Suprapubic skin (tissue), 4 donors: ENCODE measurements at places on chromosomes 4 and X. TPM values are rescaled to one million over a fixed set of nuclear protein-coding genes. Genes with fewer than 3 reads are reported as not detected.

GRCh38 chr4:33060674-33061542 is 2340.7 kb downstream of the PCDH7 start:
- no peaks in the 10 kb centered on the region for H3K36me3 ChIP-seq
- H3K4me3 ChIP-seq = no peak overlapping the region
- H3K4me1 ChIP-seq = peaks cover 7% of the 10 kb centered on the region
- DNase-seq = no peak
- no peaks in the 10 kb centered on the region for H3K27me3 ChIP-seq
- no peak overlapping the region for H3K27ac ChIP-seq

- no peaks in the 10 kb centered on the region for H3K27me3 ChIP-seq
- H3K36me3 ChIP-seq = no peaks in the 10 kb centered on the region
- no peak for DNase-seq
- peak overlapping the region; percentile 12 for H3K27ac ChIP-seq
Measured at GRCh38 chr4:118954246-118954645, 65.6 kb downstream of the SYNPO2 start.

DNA sequence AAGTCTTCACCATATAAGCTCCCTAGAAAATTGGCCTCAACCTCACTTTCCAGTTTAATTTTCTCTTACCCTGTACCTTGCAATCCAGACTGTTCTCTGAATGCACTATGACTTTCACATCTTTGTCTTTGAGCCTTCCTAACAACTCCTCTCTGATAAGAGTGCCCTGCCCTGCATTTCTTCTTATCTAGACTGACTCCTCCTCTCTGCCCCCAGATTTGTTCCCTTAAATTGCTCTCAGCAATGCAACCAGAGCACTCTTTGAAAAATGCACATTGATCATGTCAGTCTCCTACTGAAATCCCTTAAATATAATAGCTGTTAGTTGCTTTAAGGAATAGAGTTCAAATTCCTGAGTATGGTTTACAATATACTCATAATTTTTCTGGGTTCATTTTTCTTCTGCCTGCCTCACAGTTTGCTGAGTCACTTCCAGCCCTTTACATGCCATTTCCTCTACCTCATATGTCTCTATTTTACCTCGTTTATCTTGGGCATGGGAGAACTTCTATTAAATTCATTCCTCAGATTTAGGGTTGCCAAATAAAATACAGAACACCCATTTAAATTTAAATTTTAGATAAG is 582.7 kb upstream of the AADAT start:
- no peaks in the 10 kb centered on the region for H3K4me1 ChIP-seq
- H3K4me3 ChIP-seq = no peak overlapping the region
- no peaks in the 10 kb centered on the region for H3K36me3 ChIP-seq
- no peaks in the 10 kb centered on the region for H3K27me3 ChIP-seq

DNA sequence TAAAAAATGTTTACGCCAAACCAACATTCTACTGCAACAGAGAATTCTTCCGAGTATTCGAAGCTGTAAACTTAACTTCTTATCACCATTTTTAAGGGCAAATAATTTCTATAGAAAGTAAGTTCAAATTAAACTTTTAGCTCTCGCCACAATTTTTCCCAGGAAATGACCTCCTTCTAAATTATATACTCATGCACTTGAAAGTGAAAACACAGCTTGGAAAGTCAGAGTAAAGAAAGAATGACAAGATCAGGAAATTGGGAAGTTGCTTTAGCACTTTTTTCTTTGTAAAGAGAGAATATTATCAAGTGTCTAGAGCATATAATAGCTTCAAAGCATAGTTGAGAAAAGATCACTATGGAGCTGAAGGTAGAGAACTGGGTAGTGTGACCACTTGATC is 1.2 kb downstream of the CYBB start:
- no peaks in the 10 kb centered on the region for H3K36me3 ChIP-seq
- no peaks in the 10 kb centered on the region for H3K4me1 ChIP-seq
- no peaks in the 10 kb centered on the region for H3K27me3 ChIP-seq
- DNase-seq = no peak
- no peak overlapping the region for H3K4me3 ChIP-seq

DNA sequence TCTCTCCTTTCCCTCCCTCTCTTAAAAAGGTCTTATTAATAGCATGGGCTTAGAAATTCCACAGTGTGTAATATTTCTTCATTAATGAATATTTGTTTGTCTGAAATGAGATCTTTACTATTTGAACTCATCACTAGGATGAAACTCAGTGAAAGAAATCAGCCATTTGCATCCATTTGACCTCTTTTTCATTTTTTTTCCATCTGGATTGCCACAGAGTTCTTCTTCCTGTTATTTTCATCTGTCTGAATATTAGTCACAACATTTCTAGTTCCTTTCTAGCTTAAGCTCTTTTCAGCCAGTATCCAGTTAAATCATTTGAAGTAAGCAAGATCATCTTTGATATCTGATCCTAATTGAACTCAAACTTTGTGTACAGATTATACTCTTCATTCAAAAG is 69.2 kb upstream of the PLS3 start:
- H3K4me1 ChIP-seq = no peaks in the 10 kb centered on the region
- H3K4me3 ChIP-seq = no peak overlapping the region
- H3K27ac ChIP-seq = peak overlapping the region; percentile 62
- H3K27me3 ChIP-seq = no peaks in the 10 kb centered on the region
- DNase-seq = no peak

DNA sequence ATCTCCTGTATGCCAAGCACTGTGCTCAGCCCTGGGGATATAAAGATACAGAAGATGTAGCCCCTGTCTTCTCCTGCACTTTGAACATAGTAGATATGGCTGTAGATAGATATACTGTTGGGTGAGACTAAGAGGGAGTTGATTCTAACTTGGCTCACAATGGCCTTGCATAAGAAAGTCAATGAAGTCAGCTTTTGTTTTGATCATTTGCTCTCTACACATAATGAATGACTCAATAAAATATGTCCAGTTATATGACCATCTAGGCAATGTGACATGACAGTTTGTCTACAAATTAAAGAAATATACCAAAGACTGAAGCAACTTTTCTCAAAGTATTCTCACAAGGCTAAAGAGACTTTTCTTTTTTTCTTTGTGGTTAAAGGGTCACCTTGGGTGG is 147.6 kb upstream of the DIPK2B start:
- H3K4me1 ChIP-seq = no peaks in the 10 kb centered on the region
- H3K36me3 ChIP-seq = no peaks in the 10 kb centered on the region
- DNase-seq = no peak
- H3K4me3 ChIP-seq = no peak overlapping the region

- peaks cover 5% of the 10 kb centered on the region for H3K36me3 ChIP-seq
- peaks cover 33% of the 10 kb centered on the region for H3K4me1 ChIP-seq
- peak overlapping the region; percentile 91 for H3K4me3 ChIP-seq
- no peak for DNase-seq
Measured at GRCh38 chr4:53378171-53378482, 686 bp downstream of the FIP1L1 start.

- H3K27me3 ChIP-seq = no peaks in the 10 kb centered on the region
- no peaks in the 10 kb centered on the region for H3K4me1 ChIP-seq
- no peak overlapping the region for H3K27ac ChIP-seq
Measured at GRCh38 chr4:67576538-67576937, 18.0 kb downstream of the STAP1 start.

Gene MAGEA1
- total RNA-seq = not detected

Gene ATRX
- 87.8 TPM for total RNA-seq

Gene POF1B
- 299 TPM for total RNA-seq

Gene DUSP21
- not detected for total RNA-seq

Gene SHROOM4
- total RNA-seq = 10.0 TPM

Gene MAP9
- total RNA-seq = 2.4 TPM

Gene ENPEP
- 2.4 TPM for total RNA-seq
